CD4-positive, alpha-beta T cell treated with Interleukin-2 at 100 ng/mL for 4 hours (primary cell): ENCODE measurements at places on chromosomes 12 and 14.

DNA sequence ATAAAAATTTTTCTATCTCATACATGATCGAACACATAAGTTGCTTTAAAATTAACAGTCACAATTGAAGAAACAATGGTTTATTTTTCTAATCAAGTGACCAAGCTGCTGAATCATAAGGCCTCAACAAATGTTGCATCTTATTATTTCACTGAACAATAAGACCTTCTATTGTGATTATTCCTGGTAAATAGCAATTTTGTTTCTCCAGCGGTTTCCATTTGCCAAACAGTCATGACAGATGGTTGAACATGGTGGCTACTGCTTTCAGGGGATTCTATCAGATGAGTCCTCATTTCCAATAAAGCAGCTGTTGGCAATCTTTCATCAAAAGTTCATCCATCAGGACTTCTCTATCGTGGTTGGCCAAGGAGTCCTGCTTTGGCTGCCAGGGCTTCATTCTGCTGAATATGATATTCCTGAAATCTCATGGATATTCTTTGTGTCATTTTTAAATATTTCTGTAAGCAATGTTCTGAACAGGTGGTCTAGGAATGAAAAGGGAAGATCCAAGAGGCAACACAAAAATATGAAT lies 13.0 kb downstream of the TOMM20L start:
- DNase-seq: no peak

DNA sequence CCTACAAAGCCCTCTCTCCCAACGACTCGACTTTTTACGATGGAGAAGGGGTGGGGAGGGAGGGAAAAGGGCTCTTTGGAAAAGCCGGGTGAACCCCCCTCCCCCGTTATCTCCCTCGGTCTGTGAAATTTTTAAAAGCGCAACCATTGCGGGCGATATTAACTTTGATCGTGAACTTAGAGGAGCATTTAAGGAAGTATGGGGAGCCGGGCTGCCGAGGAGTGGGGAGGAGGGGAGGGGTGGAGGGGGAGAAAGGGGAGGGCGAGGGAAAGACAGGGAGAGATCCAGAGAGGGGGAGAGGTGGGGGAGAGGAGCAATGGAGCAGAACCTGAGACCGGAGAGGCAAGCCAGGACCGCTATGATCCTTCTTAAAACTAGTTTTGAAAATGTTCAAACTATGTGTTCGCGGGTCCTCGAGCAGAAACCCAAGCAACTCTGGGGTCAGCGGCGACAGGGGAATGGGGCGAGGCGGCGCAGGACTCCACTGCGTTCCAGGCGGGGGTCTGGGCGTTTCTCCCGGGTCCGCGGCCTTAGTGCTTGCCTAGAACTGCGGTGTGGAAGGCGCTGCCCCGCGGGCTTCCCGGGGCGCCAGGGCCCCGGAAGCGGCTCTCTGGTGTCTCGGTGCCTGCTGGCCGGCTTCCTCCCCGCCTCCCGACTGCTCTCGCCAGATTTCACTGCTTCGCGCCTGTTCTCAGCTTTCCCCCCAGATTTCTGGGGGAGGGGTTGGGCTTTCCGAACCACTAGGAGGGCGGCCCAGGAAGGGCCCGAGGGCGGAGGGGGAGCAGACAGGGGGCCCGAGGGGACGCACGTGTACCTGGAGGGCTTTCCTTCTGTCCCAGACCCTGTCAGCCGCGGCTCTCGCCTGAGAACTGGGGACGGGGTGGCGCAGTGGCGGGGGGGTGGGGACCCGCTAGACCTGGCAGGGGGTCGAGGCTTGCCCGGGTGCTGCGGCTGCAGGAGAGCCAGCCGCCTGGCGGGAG lies at the start of gene HOTAIR:
Gene HOTAIR (minus strand): TSS at position 871 of the 980 bp plus-strand sequence.
- no peak for DNase-seq

DNA sequence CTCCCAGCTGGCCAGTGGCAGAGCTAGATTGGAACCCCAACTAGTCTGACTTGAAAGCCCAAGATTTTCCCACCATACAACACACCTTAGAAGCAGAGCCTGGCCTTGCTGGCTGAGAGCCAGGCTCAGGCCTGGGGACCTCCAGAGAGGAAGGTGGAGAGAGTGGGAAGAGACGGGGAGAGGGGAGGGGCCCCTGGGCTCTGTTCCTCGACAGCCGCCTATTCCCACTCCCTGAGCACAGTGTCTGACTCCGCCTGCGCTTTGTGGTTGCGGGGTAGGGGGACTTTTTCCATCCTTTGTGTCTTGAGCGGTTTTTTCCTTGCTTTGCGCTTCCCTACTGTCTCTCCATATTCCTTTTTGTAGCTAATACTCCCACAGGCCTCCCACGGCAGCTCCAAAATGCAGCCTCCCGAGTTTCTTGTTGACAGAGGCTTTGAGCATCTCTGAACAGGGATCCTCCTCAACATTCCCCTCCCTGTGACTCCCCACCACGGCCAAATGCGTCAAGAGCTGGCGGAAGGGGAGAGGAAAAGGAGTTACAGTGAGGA lies 4.0 kb upstream of the KCNH3 start:
- DNase-seq: no peak

- no peak for DNase-seq
Observed at GRCh38 chr12:67758119-67758518, 109.6 kb downstream of the DYRK2 start.

DNA sequence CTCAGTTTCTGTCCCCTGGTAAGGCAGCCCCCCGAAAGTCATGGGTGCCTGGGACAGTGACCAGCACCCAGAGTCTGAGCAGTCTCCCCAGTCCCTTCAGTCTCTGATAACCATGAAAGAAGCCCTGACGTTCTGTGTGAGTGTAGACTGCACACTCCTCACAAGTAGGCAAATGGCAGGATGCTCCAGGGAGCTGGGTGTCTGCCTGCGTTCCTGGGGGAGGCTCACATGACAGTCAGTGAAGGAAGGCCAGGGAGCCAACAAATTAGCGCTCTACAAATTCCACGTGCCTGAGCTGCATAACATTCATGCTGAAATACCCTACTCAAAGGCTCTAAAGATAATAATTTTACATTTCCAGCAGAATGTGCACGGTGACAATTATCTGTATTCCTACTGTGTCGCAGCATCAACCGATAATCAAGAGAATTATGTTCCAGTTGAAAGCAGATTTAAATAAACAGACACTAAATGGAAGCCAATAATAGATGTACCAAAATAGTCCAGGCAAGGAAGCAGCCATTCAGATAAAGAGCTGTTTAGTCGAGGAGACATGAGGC lies 56.3 kb downstream of the ASCL1 start:
- no peak for DNase-seq

GRCh38 chr12:74426091-74426490 lies 111.5 kb upstream of the ATXN7L3B start:
- no peak for DNase-seq

DNA sequence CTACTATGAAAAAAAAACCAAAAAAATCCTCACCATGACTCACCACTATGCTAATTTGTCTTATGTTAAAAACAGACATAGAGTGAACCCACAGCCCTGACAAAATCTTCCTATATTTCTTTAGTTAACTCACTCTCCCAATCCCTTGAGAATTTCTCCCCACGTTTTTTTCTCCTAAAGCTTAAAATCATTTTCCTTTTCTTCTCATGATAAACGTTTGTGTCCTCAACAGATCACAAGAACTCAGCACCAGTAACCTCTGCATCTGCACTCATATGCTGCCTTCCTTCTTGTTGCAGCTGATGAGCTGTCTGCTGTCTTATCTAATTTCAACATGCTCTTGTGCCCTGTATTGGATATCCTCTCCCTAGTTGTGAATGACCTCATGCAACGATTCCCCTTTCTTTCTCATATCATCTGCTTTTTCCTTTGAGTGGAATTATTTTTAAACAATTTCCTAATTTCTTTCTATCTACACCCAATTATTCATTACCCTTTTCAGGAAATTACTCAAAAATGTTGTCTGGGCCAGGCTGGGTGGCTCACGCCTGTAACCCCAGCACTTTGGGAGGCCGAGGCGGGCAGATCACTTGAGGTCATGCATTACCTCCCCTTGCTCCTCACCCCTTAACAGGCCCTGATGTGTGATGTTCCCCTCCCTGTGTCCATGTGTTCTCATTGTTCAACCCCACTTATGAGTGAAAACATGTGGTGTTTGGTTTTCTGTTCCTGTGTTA lies 427.5 kb upstream of the MGAT4C start:
- no peak for DNase-seq

GRCh38 chr12:131011165-131012079 lies 57.7 kb downstream of the ADGRD1 start:
- DNase-seq: no peak

- peak; percentile 17 for DNase-seq
Observed at GRCh38 chr14:65019944-65020566, 33.4 kb downstream of the FNTB start.

GRCh38 chr12:68871921-68872320 lies 61.0 kb downstream of the CPM start:
- no peak for DNase-seq

DNA sequence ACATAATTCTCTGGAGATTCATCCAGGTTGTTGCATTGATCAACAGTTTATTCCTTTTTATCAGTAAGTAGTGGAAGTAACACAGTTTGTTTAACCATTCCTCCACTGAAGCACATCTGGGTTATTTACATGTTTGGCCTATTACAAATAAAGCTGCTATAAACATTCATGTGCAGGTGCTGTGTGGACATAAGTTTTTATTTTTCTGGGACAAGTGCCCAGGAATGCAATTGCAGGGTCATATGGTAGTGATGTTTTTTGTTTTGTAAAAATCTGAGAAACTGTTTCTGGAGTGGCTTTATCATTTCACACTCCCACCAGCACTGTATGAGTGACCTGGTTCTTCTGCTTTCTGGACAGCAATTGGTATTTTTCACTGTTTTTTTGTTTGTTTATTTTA lies 505.4 kb downstream of the CCER1 start:
- DNase-seq: no peak
